Tibial nerve (tissue), 4 donors: ENCODE measurements at places on chromosomes 6 and 20.

DNA sequence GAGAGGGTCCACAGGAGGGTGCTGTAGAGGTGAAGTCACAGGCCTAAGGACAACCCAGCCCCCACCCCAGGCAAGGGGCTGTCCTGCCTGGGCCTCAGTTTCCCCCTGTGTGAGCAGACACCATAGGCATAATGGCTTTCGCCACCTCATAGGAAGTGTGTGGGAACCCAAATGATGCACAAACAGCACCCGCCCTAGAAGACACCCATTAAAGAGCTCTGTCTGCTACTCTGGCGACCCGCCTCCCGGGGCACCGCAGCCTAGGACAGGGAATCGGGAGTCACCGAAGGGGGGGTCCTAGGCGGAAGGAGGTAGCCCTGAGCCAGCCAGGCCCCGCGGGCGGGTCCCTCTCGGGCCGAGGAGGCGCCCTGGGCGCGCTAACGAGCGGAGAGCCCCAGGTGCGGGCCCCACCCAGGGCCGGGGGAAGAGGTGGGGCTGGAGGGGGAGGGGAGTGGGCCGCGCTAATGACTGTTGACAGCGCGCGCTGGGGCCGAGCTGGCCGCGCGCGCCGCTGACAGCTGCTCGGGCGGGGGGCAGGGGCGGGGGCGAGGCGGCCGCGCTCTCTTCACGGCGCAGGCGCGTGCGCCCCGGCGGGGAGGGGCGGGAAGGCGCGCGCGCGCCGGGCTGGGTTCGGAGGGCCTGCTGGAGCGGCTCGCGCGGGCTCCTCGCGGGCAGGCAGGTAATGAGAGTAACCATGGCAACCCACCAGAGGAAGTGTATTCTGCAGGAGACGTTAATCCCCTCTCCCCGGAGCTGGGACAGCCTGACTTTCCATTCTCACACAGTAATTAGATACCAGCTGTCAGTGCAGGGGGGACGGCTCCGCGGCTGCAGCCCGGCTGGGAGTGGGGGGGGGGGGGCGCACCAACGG is 48.9 kb downstream of the NOL4L start:
- no peaks in the 10 kb centered on the region for H3K36me3 ChIP-seq

GRCh38 chr6:24910961-24911725 is 24.6 kb downstream of the RIPOR2 start:
- no peaks in the 10 kb centered on the region for H3K36me3 ChIP-seq
- no peaks in the 10 kb centered on the region for H3K4me1 ChIP-seq
- peaks cover 11% of the 10 kb centered on the region for H3K27me3 ChIP-seq
- peak; percentile 42 for DNase-seq
- peak overlapping the region; percentile 64 for H3K4me3 ChIP-seq

GRCh38 chr6:22145376-22145775 is 151.5 kb downstream of the PRL start:
- H3K36me3 ChIP-seq = no peaks in the 10 kb centered on the region
- no peak overlapping the region for H3K4me3 ChIP-seq
- H3K27me3 ChIP-seq = no peaks in the 10 kb centered on the region
- no peak for DNase-seq

DNA sequence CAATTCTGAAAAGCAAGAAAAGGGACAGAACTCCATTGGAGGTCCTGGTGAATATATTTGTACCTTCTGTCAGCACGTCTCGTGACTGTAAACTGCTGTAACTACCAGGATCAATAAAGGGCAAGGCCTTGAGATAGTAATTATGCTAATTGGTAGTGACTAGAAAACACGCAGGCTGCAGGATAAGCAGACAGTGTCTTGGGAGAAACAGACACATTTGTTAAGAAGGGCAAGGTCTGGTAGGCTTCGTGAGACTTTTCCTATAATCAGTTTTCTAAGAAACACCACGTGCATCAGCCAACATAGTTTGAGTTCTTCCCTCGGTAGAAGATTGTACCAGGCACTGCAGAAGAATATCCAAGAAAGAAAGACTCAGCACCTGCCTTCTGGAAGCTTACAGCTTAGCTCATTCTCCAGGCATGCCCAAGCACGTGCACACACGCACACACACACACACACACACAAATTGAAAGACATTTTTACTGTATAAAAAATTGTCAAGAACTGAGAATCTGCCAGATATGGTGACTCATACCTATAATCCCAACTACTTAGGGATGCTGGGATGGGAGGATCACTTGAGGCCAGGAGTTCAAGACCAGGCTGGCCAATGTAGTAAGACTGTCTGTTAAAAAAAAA is 167.0 kb upstream of the SASH1 start:
- H3K27me3 ChIP-seq = no peaks in the 10 kb centered on the region
- no peak for DNase-seq
- no peaks in the 10 kb centered on the region for H3K4me1 ChIP-seq
- H3K4me3 ChIP-seq = no peak overlapping the region
- H3K36me3 ChIP-seq = no peaks in the 10 kb centered on the region
- no peak overlapping the region for H3K27ac ChIP-seq

- H3K27me3 ChIP-seq = no peaks in the 10 kb centered on the region
- DNase-seq = peak; percentile 12
- peak within 1 kb of the TSS; percentile 75 for H3K4me3 ChIP-seq
- no peaks in the 10 kb centered on the region for H3K36me3 ChIP-seq
- peak within 1 kb of the TSS; percentile 72 for H3K27ac ChIP-seq
These were observed at the start of gene BMP2 for GRCh38 chr20:6767536-6768227. Gene BMP2, plus strand, starts transcription at chr20:6767686. Its CDS starts 2,441 bp downstream, at chr20:6770127.

DNA sequence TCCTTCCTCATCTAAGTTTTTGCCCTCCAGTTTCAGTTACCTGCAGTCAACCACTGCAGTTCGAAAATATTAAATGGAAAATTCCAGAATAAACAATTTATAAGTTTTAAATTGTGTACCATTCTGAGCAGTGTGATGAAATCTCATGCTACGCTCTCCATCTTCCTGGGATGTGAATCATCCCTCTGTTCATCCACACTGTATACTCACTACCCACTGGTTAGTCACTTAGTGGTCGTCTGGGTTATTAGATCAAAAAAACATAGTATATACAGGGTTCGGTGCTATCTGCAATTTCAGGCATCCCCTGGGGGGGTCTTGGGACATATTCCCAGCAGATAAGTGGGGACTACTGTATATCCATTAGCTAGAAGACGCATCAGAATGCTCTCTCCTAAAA is 151.9 kb upstream of the SLC22A16 start:
- H3K36me3 ChIP-seq = no peaks in the 10 kb centered on the region
- no peak overlapping the region for H3K4me3 ChIP-seq
- H3K27me3 ChIP-seq = no peaks in the 10 kb centered on the region
- no peak overlapping the region for H3K27ac ChIP-seq
- no peak for DNase-seq
- H3K4me1 ChIP-seq = no peaks in the 10 kb centered on the region
